ENCODE measurements at places on chromosomes 4 and X.

GRCh38 chr4:80390178-80390577 is 54.6 kb downstream of the CFAP299 start:
- no peak for DNase-seq

DNA sequence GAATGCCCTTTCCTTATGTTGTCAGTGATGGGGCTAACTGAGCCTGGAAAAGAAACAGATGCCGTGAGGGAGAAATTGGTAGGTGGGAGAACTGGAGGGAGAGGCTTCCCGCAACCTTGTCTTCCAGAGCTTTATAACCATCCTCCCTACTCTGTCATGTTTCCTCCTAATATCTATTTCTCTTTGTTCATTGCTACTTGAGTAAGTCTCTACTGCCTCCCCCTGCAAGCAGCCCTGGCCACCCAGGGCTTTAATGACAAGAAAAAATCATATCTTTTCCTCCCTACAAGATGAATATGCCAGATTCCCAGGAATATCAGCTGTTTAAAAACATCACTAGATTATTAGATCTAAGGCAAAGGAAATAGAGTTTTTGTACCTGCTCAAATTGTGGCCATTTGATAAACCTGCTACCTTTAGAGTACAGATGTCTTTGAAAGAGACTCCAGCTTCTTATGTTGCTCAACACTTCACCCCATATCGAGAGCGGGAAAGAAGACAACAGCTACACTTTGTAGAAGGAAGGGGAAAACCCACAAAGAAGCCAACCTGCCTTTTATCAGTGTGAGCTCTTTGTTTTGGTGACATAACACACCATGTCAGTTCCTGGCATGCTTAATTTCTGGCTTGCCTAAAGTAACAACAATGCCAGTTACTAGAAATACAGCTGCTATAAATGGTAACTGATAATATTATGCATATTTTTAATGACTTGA is 186.6 kb upstream of the LEF1 start:
- DNase-seq = no peak

DNA sequence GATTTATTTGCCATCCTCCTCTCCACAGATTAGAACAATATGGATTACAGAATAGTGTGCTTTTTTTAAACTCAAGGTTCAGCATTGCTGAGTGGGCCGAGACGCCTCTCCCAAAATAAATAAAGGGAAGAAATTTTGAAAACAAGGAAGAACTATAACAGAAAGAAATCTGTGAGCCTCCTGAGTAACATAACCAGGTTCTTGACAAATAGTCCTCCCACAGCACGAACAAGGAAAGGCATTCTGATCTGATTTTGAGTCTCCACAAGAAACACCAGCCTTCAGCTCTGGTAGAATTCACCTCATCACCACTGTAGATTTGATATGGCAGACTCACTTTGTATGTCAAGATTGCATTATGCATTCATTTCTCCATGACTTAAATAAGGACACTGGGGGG is 173.6 kb downstream of the HHIP start:
- DNase-seq = no peak

DNA sequence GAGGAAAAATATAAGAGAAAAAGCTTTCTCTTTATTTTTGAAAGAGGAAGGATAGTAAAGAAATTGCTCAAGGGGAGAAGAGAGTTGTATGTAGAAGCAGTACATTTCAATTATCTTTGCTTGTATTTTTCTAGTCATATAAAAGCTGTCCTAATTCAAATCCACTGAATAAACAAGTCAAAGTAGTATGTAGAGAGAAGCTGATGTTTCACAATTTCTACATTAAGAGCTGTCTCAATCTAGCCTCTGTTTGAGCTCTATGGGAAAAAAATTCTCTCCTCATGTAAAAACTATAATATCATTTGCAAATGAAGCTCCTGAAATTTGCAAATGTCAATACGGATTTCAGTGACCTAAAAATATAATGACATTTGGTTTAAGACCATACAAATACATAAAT is 52.6 kb downstream of the CHM start:
- no peak for DNase-seq

DNA sequence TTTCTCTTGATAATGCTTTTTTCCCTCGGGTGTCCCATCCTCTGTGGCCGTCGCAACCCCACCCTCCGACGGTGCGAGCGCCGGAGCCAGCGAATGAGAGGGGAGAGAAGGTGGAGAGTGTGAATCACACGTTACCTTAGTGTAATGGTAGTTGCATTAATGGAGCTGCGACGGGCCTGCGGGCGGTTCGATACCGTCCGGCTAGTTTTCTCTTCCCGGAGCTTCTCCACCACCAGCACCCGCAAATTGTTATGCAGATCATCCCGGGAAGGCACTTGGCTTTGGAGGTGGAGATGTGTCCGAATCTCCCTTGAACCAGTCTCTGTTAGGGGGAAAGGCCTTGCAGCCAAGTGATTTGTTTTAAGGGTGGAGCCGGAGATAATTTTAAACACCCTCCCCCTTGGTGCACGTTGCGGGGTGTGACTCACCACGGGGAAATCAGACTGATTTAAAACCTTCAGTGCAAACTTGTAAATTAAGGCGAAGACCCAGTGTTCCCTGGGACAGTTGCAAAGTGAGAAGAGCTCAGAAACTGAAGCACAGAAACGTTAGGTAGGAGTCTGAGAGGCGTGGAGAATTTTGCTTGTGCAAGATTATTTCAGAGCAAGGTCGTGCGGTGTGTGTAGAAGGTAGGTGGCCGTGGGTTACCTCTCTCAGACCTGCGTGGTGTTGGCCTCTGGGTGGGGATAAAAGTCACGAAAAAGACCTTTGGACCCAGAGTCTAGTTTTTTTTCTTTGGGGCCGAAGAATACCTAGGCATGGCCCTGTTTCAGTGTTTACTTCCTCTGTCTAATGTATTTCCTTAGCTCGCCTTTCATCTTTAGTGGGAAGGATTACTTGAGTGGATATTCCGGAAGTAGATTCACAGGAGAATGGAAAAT is 1.3 kb downstream of the AFF1 start:
- DNase-seq = no peak

- no peak for DNase-seq
Observed at GRCh38 chrX:111151764-111152163, 55.8 kb downstream of the PAK3 start.

- DNase-seq = no peak
Observed at GRCh38 chr4:5370286-5370685, 319.0 kb downstream of the STK32B start.

- no peak for DNase-seq
Observed at GRCh38 chr4:62601737-62602136, 1401.6 kb downstream of the ADGRL3 start.

DNA sequence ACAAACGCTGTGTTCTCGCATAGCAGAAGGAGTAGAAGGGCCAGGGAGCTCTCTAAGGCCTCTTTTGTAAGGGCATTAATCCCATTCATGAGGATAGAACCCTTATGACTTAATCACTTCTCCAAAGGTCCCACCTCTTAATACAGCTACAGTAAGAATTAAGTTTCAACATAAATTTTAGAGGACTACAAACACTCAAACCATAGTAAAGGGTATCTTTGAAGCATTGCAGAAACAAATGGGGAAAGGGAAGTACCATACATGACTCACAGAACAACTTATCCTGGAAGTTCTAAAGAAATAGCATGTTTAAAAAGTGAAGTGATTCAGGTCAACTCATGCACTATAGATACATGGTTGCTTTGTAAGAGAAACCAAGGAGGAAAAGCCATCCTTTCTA is 680.8 kb downstream of the RPA4 start:
- DNase-seq = no peak

DNA sequence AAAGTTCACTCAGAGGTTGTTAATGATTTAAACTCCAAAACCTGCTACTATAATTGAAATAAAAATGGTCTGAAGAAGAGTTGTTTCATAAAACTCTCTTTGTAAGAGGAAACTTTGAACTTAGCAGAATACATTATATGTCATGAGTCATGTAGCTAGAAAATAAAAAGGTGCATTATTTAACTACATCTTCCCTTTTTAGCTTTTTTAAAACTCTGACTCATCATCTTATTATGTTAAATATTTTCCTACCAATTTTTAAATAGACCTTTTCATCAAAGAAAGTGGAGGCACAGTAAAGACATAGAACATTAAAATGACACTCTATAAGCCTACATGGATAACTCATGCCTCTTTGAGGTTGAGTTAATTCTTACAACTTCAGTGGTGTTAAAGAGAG is 1.2 kb upstream of the ZNF827 start:
- no peak for DNase-seq

- DNase-seq = no peak
Observed at GRCh38 chr4:58809366-58809765, 1699.2 kb upstream of the IGFBP7 start.

DNA sequence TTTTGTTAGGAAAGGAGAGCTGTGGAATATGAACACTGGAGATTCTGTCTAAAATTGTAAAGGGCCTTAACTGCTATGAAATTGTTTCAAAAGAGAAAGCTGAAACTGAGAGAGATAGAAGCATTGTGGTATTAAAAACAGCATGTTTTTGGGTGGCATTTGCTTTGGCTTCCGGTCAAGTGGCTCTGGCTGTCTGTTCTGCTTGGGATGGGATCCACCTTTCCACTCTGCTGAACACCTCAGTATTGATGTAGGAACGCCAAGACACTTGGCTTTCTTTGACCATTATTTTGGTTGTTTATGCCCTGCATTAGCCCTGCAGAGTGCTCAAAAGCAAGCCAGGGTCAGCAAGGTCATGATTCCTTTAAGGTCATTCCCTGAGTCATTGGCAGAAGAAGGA is 199.7 kb downstream of the SLC4A4 start:
- no peak for DNase-seq

Measured in thoracic aorta (tissue), 2 donors.